ENCODE measurements at places on chromosomes 7 and 10.

GRCh38 chr10:102501201-102502028 lies 1.1 kb downstream of the ACTR1A start:
- DNase-seq, result no peak

GRCh38 chr10:62511238-62511637 lies 137.1 kb downstream of the ZNF365 start:
- no peak for DNase-seq

DNA sequence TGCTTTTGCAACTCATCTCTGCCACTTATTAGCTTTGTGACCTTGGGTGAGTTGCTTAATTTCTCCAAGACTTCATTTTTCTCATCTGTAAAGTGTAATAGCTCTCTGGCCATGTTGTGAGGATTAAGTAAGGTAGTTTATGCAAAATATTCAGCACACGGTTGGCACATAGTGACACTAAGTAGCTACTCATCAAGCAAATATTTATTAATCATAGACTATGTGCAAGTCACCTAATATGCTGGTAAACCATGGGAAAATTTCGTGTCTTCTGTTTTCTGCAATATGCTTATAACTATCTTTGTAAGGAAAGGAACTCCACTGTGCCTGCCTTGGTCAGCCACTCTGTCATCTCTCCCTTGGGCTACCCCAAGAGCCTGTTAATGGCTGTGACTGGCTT lies 50.3 kb upstream of the EGR2 start:
- DNase-seq, result no peak

- no peak for DNase-seq
These were observed 71.0 kb downstream of the MKI67 start for GRCh38 chr10:128055061-128055868.

DNA sequence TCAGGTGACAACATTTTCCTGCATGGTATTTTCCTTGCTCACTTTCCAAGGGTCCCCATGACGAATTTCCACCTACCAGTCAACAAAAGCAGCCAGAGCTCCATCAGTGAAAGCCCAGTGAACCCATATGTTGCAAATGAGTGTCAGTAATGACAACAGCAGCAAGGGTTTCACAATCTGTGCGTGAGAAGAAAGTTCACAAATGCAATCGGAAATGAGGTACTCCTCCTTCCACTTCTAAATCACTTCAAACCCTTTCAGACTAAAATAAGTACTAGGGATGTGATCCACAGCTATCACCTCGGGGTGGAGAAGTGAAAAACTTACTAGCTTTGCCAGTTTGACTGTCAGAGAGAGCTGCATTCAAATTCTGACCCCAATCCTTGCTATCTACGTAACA lies 55.6 kb upstream of the BET1 start:
- DNase-seq, result no peak
